Activated CD8-positive, alpha-beta memory T cell treated with anti-CD3 and anti-CD28 coated beads for 1 hour (primary cell): ENCODE measurements at places on chromosomes 5 and 9.

DNA sequence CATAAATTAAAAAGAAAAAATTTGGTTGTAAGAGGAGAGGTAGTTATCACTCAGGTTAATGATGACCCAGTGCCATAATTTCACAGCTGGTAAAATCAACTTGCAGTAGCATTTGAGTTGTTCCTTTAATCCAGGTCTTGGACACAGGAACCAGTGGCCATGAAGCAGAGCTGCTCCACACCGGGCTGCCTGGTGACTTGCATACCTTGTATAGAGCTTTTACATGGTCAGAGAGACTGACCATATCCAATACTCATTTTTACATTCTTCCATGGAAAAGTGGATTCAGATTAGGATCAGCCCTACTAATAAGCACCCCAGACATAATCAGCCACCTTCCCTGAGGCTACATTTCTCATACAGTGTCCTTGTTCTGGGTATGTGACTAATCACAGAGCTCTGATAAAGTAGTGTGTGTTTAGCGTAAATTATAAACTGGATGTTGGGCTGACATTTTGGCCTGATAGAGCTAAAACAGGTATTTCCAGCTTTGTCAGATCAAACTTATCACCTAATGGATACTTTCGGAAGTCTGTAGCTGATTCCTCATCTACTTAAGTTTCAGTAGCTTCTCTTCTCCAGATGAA, 77.0 kb upstream of the ZSWIM6 start:
- no peak for DNase-seq

GRCh38 chr9:120183615-120184014, 396.4 kb downstream of the CDK5RAP2 start:
- no peak for DNase-seq

- DNase-seq = no peak
Measured at GRCh38 chr5:134851307-134851923, 5.6 kb downstream of the C5orf24 start.

DNA sequence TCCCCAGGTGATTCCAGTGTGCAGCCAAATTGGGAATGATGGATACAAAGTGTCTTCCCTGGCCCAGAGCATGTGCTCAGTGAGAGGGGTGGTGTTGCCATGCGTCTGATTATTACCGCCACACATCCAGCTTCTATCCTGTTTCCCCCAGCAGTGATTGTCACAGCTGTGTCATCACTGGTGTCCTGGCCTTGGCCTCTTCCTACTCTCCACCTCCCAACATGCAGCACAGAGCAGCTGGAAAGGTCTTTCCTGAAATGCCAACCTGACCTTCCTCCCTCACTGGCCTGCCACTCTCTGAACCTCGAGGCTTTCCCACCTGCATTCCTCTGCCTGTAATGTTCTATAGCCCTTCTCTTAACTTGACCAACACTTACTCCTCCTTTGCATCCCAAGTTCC, 60.0 kb downstream of the TMOD1 start:
- no peak for DNase-seq

DNA sequence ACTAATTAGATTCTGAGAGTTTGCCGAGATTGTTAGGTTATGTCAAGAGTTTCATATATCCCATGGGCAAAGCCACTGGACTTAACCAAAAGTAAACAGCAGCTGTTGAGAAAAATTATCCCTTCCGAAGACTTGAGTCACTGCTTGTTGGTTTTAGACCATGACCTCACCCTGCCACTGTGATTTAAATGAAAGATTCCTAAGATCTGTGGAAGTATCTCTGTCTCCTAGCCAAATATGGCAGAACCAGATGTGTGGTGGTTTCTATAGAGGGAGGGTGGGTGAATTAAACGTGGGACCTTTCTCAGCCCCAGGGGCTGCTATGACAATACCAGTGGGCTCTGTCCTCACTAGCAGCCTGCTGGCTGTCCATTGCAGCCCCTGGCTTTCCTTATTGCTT, 19.3 kb downstream of the DMRT3 start:
- no peak for DNase-seq

DNA sequence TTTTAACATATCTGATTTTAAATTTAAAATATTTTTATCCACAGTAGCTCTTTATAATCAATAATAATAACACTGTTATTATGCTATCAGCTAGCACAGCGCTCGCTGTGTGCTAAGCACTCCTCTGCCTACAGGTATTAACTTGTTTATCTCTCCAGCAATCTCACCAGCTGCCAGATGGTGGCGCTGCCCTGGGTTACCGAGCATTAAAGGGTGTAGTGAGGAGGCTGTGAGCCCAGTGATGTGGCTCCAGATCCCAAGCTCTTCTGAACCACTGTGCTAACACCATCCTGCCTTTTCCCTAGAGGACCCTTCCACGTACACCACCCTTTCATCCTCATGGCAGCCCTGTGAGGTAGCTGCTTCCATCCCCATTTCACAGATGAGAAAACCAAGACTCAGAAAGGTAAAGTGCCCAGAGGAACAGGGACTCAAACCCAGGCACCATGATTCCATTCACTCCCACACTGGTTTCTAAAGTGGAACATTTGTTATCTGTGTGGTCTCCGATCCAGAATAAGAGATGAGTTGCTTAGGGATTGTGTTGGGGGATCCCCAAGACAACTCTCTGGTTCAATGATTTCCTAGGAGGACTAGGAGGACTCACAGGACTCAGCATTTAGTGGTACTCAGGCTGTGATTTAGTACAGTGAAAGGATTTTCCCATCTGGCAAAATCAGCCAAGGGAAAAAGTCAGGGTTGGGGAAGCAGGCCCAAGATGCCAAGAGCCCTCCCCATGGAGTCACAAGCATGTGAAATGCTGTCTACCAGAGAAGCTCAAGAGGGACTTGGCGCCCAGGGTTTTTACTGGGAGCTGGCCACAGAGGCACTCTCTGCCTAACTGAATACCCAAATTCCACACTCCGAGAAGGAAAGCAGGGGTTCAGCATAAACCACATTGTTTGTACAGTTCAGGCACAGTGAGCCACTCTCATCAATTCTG, 7.0 kb downstream of the IGFBPL1 start:
- DNase-seq = no peak

- DNase-seq = no peak
Measured at GRCh38 chr5:66324357-66324756, 180.3 kb downstream of the SREK1 start.

DNA sequence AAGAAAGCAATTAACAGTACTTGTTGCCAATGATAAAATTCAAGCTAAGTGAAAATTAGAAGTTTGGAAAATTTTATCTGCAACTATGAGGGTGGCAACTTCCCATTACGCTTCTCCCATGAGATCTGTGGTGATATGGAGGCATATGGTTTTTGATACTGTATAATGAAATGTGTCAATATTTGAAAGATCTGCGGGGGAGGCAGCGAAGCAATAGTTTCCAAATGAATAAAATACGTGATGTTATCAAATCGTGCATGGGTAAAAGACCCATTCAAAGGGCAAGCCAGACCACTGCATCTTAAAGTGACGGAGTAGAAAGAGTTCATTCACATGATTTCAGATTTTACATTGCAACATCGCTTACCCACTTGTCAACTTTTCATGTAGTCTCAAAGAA, 20.9 kb upstream of the BOD1 start:
- no peak for DNase-seq

GRCh38 chr9:132182314-132183091, 20.6 kb downstream of the NTNG2 start:
- no peak for DNase-seq

DNA sequence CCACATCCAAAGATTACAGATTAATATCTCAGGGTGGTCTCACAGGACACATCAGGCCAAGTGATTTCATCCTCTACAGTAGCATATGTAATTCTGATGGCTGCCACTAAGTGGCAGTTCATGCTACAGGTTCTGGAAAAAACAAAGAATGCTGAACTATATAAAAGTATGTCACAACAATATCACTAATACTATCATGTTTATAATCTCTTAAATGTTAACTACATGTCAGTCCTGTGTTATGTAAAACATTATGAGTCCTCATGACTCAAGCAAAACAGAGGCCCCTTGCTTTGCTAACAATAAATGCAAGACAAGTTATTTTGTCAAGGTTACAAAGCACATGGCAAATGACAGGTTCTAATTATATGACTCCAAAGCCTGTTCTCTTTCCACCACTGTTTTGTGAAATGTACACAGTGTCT, 233.2 kb downstream of the FBXL17 start:
- DNase-seq = no peak

- DNase-seq = no peak
Measured at GRCh38 chr5:31477971-31478370, 53.9 kb downstream of the DROSHA start.

- DNase-seq = no peak
Measured at GRCh38 chr9:33103501-33104281, 27.2 kb upstream of the SMU1 start.

DNA sequence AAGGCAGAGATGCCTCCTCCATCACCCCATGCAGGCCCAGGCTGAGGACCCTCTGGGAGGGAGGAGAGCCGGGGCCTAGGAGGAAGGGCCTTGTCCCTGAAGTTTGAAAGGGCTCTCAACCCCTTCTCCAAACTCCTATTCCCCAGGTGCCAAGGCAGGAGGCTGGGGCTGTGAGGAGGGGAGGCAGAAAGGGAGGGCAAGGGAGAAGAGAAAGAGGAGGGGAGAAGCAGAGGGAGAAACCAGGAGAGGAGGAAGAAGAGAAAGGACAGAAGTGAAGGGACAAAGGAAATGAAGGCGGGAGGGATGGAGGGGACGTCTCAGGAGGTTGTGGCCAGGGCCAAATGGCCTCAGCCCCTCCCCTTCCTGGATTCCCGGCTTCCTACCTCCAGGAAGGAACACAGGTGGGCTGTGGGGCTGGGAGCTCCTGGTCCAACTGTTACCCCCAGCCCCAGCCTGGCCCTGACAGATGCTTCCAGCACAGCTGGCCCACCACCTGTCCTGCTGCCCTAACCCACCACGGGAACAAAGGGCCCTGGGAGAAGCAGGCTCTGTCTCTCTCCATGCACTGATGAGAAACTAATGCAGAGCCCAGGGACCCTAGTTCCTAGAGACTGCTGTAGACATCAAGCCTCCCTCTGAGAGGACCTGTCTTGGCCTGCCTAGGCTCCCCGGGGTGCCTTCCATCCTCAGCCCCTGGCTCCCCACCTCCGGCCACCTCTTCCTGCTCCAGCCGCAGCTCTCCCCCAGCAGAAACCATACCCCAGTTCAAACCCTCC, 3.5 kb downstream of the DBN1 start:
- DNase-seq = no peak

GRCh38 chr5:74153255-74153790, 487.2 kb downstream of the ENC1 start:
- no peak for DNase-seq

DNA sequence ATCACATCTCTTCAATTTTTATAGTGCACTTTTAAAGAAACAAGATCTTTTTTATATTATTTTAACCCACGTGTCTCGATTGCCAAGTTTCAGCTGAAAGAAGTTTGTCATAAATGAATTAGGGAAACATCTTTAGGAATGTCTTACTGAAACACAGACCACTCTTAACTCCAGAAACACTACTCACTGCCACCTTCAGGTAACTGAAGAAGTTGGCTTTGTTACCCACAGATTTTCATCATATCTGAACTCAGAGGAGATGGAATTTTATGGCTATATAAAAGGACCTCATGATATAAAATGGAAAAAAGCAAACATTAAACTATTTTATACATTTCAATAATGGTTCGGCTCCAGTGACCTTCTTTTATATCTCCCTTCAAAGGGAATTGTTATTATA, 158.0 kb downstream of the SEMA5A start:
- no peak for DNase-seq

- DNase-seq = no peak
Measured at GRCh38 chr9:120265791-120266190, 314.2 kb downstream of the CDK5RAP2 start.

DNA sequence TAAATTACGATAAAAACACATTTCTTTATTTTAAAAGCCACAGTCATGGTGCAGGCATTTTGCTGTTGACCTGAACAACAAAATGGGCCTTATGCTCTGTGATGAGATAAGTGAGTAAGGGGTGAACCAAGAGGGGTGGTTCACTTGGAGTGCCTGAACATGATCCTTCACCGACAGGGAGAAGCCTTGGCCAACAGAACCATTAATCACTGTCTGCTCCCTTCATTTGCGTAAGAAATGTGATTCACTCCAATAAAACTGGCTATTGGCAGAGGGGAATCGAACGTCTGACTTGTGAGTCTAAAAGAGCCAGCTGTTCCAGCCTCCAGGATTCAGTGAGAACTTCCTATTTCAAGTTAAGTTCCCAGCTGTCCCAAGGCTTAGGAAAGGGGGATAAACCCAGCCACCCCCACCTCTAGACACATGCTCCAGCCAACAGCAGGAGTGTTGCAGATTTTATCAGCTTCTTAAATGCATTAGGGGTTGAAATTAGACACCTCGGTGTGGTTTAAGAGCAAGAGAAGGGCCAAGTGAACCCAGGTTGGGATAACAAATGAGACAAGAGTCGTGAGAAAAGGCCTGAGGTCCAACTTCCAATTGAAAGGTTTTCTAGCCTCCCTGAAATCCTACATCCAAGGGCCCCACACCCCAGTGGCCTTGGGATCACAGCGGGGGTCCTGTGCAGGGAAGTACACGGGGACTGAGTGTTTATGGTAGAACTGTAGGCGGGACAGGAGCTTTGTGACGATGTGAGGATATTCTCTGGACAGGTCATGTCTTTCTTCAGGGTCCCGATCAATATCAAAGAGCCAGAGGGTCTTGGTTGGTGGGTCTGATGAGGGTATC, 131.4 kb upstream of the LHFPL2 start:
- no peak for DNase-seq

DNA sequence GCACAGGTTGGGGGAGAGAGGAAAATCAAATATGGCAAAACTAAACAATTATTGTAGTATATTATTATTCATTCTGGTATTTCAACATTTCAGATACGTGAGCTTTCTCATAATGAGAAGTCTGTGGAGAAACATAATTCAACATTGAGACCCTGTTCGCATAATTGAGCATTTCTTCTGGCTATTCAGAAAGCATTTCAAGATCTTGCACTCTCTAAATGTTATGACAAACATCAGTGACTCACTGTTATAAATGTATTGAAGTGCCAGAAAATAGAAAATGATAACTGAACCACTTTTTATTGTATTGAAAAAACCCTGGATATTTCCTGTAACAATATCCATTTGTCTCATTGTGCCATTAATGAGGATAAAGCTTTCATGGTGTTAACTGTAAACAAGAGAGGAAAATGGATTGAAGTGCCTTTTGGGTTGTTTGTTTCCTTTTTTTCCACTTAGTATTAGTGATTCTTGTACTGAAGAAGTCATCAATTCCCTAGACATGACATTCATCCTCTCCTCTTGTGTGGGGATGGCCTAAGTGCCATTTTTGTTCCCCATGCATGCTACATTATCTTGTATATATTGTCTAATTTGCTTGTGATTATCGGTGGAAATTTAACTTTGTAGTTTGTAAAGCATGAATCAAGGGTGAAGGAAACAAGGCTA, 124.6 kb downstream of the CAMK4 start:
- no peak for DNase-seq

GRCh38 chr9:75666856-75667554, 223.5 kb upstream of the PCSK5 start:
- no peak for DNase-seq
